NCI-H1417 (cell line): ENCODE measurements at places on chromosomes 7 and 10.

DNA sequence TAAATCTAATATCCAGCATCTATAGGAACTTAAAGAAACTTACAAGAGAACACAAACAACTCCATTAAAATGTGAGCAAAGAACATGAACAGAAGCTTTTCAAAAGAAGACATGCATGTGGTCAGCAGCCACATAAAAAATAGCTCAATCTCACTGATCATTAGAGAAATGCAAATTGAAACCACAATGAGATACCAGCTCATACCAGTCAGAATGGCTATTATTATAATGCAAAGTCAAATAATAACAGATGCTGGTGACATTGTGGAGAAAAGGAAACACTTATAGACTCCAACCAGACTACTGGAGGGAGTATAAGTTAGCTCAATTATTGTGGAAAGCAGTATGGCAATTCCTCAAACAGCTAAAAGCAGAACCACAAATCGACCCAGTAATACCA, 1314.5 kb downstream of the XPNPEP1 start:
- DNase-seq = no peak

DNA sequence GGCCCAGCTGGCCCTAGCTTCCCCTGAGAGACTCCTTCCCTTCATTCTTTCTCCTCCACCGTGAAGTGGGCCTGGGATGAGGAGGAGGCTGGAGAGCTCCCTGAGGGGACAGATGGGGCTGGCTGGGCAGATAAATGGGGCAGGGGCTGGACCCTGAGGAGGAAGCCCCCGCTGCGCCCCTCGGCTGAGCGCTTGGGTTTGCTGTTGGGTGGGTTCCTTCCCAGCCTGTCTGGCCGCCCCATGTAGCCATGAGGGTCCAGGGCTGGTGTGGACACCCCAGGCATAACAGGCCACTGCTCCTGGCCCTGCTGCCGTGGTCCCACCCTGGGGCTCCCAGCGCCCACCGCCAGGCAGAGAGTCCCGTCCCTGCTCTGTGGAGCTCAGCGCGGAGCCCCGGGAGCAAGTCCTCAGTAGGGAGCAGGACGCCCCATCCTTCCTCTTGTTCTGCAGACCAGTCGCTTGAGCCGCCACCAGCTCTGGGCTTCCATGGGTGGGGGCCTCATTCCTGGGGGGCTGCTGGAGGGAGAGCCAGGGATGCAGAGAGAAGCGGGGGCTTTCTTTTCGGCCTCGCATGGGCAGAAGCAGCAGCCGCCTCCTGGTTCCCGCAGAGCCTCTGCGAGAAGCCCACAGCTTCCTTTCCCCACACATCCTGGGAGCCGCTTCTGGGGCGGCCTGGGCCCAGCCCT, 266.4 kb upstream of the TCERG1L start:
- no peak for DNase-seq

DNA sequence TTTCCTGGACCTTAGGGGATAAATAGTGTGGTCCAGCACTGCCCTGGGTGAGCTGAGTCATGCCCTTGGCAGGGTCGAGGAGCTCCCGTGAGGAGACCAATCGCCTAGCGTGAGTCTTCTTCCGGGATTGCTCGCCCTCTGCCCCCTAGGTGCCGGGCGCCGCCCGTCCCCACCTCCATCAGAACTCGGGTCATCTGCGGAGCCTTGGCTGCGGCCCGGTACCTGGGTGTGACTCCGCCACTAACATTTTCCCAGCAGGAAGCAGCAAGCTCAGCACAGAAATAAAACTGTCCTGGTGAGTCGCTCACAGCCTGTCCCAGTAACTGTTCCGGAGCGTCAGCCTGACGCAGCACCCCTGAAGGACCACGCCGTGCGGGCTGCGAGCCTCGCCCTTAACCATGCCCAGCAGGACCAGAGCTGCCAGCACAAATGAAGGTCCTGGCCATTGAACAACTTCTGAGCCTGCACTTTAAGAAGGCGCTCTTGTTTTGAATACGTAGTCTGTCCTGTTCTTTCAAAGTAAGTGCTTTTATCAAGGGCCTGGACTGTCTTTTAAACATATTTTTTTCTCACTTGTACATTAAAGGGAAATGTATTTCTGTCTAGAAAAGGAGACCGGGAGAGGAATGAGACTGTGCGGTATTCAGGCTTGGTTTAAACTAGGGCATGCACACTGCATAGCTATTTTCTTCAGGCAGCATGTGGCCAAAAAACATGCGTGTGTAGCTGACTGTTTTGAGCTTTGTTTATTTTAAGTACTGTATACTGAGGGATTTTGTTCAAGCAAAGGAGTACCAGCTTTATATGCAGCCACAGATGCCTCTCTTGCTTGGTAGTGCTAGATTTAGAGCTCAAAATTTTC, 136.7 kb downstream of the HECW1 start:
- no peak for DNase-seq

GRCh38 chr10:48477616-48478015, 127.3 kb downstream of the ARHGAP22 start:
- DNase-seq = no peak

DNA sequence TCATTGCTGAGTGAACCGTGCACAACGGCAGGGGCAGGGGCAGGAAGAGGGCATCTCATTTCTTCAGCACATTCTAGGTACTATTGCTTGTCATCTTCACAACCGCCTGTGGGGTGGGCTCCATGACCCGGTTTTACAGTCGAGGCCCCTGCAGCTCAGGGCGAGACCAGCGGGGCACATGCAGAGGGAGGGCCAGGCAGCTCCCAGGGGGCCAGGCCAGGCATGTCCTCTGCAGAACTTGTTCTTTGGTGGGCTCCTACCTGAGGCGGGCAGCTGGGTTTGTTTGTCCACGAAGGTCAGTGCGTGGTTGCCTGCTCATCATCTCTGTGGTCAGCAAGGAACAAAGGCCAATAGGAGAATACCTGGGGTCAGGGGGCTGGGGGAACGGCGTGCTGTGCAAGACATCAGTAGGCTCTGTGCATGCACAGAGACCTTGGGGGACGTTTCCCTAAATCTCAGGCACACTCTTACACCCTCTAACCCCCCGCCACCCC, 75.1 kb upstream of the LEP start:
- no peak for DNase-seq

DNA sequence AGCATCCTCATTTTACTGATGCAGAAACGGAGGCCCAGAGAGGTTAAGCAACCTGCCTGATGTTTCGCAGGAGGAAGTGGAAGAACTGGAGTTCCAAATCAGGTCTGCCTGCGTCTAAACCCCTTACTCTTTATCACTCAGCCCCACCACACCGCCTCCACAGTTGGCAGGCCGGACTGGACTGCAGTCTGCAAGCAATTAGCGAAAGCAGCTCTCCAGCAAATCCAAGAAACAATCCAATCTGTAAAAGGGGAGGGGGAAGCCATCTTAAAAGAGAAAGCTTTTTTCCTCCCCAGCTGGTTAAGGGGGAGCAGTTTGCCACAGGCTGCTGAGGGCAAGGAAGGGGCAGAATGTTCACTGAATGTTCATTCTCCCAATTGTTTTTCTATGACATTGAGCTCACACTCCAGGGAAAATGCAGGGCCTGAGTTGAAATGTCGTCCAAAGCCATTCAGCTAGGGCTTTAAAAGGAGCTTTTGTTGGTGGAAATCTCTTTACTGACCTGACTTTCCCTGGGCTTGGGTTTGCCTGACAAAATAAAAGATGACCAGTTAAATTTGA, 350.1 kb downstream of the RNLS start:
- DNase-seq = no peak
